Right ventricle myocardium superior (tissue), 1 donor: ENCODE measurements at places on chromosomes 16 and 17. TPM values are rescaled to one million over a fixed set of nuclear protein-coding genes. Genes with fewer than 3 reads are reported as not detected.

DNA sequence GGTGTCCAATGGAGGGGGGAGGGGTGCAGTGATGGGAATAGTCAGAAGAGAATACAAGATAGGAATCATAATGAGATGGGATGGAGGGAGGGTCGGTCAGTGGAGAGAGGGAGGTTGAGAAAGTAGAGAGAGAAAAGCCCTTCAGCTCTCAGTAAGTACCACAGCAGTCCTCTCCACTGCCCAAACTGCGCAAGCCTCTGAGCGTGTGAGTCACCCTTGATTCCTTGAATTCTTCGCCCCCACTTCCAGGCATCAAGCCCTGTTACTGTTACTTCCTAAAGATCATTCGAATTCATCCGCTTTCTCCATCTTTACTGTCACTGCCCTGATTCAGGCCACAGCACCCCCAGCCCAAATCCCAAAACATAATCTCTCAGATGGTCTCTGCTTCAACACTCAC, 2.5 kb downstream of the GUCY2D start:
- DNase-seq: no peak

DNA sequence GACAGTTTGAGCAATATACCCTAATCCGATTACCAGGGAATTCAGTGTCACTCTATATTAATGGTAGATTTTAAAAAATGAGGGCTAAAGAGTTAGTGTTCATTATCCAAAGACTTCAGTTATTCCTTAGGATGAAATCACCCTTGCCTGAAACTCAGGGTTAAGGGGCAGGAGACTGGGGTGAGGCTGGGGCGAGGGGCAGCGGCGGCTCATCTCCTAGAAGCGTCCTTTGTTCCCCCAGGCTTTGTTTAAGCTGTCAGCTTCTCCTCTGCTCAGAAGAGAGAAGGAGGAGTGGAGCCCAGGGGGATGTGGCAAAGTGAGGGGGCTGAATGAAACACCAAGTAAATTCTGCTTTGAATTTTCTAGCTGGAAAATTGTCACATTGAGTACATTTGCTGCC, 117.7 kb upstream of the ELAC2 start:
- no peak for DNase-seq

DNA sequence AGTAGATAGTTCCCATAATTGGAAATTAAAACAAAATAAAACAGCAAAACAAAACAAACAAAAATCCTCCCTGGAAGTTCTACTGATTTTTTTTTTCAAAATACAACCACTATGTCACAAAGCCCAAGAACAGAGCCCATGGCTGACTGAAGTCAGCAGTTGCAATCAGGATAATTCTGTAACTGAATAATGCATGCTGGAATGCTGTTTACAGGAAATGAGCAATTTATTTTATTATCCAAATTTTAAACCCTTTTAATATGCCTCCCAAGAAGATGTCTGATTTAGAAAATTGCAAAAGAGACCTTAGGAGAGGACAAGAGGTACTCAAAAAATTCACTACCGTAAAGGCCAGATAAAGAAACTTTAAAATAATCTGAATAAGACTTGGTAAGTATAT, 578.2 kb downstream of the TOX3 start:
- no peak for DNase-seq

DNA sequence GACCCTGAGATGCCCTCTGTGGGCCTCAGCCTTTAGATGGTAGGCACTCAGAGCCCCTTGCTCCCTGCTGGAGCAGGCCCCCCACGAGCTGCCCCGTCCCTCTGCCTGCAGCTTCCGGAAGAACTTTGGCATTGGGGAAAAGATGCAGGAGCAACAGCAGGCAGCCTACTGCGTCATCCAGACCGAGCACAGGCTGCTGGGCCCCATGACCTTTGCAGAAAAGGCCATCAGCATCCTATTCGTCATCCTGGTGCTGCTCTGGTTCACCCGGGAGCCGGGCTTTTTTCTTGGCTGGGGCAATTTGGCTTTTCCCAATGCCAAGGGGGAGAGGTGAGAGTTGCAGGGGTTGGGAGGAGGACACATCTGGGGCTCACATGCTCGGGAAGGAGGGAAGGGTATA, 12.7 kb upstream of the FOXN1 start:
- no peak for DNase-seq

GRCh38 chr17:79747508-79748294, 17.0 kb downstream of the ENPP7 start:
- no peak for DNase-seq

CD7 gene
- 0.75 TPM for total RNA-seq

TOP2A gene
- total RNA-seq: 2.9 TPM

SLC47A1 gene
- total RNA-seq: 3.7 TPM

SOST gene
- total RNA-seq: not detected

NAGPA gene
- total RNA-seq: 7.1 TPM
